Right cardiac atrium (tissue), 5 donors: ENCODE measurements at places on chromosomes 7 and 10. TPM values are rescaled to one million over a fixed set of nuclear protein-coding genes. Genes with fewer than 3 reads are reported as not detected.

Gene HMX3
- total RNA-seq, result not detected

Gene SPOCK2
- 7.8 TPM for total RNA-seq

Gene METTL27
- not detected for total RNA-seq

Gene TLX1
- 1.0 TPM for total RNA-seq

Gene DOCK4
- 19.9 TPM for total RNA-seq

Gene AQP1
- total RNA-seq, result 187 TPM

Gene LRRC61
- total RNA-seq, result 5.7 TPM

Gene PLXDC2
- 27.2 TPM for total RNA-seq

Gene STEAP1B
- total RNA-seq, result 1.1 TPM

Gene MRLN
- not detected for total RNA-seq

Gene PLAC9
- total RNA-seq, result 47.5 TPM

Gene HTR5A
- not detected for total RNA-seq

Gene LRRD1
- total RNA-seq, result 0.17 TPM

Gene EIF5AL1
- total RNA-seq, result 0.19 TPM

Gene RBP3
- not detected for total RNA-seq

Gene CLDN4
- total RNA-seq, result not detected

Gene GRID1
- 0.06 TPM for total RNA-seq

Gene CPN1
- total RNA-seq, result not detected

Gene ACTL6B
- not detected for total RNA-seq

Gene RBP4
- total RNA-seq, result not detected

Gene C10orf143
- 2.4 TPM for total RNA-seq

Gene NYAP1
- 0.76 TPM for total RNA-seq

Gene SFTPA2
- not detected for total RNA-seq

Gene CDH23
- 6.3 TPM for total RNA-seq

Gene ASB15
- 25.2 TPM for total RNA-seq

Gene STEAP4
- total RNA-seq, result 56.1 TPM

Gene ANKIB1
- total RNA-seq, result 54.9 TPM

Gene ZNF425
- total RNA-seq, result 0.99 TPM

Gene ANKRD1
- 2,468 TPM for total RNA-seq

Gene ZSCAN21
- 8.6 TPM for total RNA-seq

Gene AUTS2
- 10.6 TPM for total RNA-seq

Gene SPDYE6
- not detected for total RNA-seq
